NCI-H1105 treated with DMSO at 0.1 percent for 48 hours (cell line): ENCODE measurements at places on chromosomes 11 and 22.

- no peak for DNase-seq
Observed at GRCh38 chr22:19216579-19216978, 38.0 kb upstream of the SLC25A1 start.

- DNase-seq: peak; percentile 69
Observed at GRCh38 chr11:12185914-12186313, 75.5 kb downstream of the MICAL2 start.

DNA sequence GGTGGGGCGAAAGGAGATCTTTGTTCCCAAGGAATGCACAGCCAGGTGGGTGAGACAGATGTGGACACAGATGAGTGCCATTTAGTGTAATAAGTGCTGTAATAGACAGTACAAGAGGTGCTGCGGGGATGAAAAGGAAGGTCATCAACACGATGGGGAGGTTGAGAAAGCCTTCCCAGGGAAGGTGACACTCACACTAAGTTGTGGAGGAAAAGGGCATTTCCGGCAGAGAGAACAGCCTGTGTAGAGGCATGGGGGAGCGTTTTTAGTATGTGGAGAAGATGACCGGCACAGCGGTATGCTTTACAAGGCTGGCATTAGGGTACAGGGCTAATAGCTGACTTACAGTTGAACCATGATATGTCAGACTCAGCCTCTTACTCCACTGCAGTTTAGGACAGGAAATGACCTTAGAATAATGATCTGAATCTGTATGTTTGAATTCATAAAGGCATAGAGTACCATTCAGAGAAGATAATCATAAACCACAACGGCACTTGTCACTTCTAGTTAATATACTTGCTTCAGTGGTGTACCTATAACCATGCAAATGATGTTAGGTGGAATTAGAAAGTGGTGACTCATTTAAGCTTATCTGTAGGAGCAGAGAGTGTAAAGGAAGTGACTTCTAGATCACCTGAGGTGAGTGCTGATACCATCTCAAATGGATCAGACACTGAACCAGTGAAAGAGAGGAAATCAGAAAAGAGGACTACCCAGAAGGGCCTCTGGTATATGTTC, 60.6 kb downstream of the FAM83F start:
- no peak for DNase-seq

DNA sequence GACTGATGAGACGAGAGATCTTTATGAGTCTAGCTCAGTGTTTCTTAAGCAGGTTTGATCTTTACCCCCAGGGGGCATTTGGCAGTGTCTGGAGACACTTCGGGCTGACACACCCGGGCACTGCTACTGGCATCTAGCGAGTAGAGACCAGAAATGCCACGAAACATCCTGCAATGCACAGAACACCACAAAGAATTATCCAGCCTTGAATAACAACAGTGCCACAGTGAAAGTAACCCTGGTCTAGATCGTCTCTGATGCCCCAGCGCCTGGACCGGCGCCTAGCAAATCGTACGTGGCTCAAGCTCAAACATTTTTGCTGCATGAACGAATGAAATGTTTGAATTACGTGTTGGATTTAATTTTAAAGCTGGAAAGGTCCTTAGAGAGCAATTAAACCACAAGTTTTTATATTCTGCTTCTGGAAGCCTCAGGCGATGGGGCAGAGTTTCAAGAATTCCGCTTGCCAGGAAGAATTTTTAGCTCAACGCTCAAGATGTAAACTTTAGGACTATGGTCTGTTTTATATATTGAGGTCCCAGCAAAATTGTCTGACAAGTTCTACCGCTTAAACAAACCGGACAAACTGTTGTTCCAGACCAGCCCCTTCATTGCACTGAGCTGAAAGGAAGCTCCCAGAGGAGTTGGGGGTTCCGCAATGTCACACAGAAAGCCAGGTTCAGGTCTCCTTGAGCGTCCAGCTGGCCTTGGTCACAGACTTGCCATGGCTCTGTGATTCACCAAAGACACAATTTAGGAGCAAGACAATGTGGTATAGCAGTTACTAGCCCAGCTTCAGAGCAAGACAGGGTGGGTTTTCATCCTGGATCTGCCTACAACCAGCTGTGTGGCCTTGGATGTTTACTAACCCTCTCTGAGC, 44.2 kb upstream of the SMTN start:
- DNase-seq: no peak

GRCh38 chr11:96238563-96239135, 104.3 kb downstream of the MAML2 start:
- DNase-seq: peak; percentile 69

- DNase-seq: no peak
Observed at GRCh38 chr11:77455740-77456139, 18.2 kb downstream of the PAK1 start.

- no peak for DNase-seq
Observed at GRCh38 chr11:130151196-130151595, 8.4 kb upstream of the ST14 start.

GRCh38 chr11:127898422-127899365, 688.7 kb downstream of the ETS1 start:
- no peak for DNase-seq

GRCh38 chr22:49365910-49366309, 461.8 kb downstream of the BRD1 start:
- DNase-seq: no peak

- no peak for DNase-seq
Observed at GRCh38 chr11:114386131-114386530, 14.2 kb downstream of the C11orf71 start.

GRCh38 chr22:50523806-50524675, 1.4 kb downstream of the SCO2 start:
- DNase-seq: no peak

DNA sequence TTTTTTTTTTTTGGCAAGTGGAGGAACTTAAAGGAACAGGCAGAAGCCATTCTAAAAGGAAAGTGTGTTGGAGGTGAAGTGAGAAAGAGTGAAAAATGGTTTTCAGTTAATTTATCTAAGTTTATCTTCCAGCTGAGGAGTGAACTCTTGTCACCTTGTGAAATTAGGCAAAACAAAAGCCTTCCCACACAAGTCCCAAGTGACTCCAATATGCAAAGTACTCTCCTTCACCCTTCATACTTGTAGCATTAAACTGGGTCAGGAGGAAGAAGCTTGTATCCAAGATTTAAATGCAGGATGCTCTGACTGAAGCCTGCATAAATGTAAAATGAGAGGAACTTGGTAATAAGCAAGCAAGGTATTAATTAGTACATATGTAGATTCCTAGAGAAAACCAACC, 796.8 kb downstream of the DLG2 start:
- no peak for DNase-seq

DNA sequence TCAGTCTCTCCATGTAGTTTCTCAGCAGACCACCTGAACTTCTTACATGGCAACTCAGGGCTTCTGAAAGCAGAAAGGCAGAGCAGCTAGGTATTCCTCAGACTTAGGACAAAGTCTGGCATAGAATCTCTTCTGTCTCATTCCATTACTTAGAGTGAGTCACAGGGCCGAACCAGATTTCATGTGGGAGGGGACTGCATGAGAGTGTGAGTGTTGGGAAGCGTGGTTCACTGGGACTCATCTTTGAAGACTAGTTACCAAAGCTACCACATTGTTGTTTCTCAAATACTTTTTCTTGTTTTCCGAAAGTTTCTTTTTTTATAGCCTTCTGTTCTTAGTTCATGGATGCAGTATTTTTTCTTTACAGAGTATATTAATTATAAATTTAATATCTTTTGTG, 36.1 kb upstream of the SCN3B start:
- DNase-seq: no peak
